ENCODE measurements at places on chromosomes 7 and 10.

GRCh38 chr10:972763-973162 lies 15.5 kb upstream of the GTPBP4 start:
- DNase-seq: no peak

- no peak for DNase-seq
Observed at GRCh38 chr7:1602386-1602785, 32.6 kb upstream of the PSMG3 start.

GRCh38 chr7:3259711-3260400 lies 41.2 kb upstream of the SDK1 start:
- DNase-seq: no peak

GRCh38 chr10:102691285-102692066 lies 22.7 kb downstream of the ARL3 start:
- DNase-seq: no peak

DNA sequence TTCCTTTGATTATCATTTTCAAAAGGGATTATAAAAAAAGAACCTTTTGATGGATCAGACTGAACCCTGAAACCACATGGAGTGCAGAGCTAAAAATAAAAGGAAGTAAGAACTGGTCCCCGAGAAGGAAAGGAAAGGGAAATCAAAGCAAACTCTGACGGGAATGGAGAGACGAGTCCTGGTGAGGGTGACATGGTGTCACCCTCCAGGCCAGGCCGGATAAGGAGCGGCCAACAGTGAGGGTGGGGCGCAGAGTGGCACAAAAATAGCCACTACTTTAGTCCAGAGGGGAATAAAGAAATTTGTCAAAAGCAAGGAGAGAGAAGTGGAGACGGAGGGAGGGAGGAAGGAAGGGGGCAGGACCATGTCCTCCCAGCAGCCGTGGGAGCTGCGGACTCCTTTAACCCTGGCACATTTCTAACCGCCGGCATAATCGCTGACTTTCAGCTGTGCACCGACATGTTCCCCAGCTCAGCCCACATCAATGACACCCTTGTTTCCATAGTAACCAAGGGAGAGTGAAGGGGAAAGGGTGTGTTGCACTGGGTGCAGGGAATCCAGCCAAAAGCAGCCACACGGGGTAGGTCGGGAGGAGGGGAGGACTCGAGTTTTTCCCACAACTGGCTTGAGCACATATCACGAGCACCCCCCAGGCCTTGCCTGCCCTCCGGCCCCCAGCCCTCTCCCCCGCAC lies 29.7 kb downstream of the TRIM8 start:
- DNase-seq: no peak

GRCh38 chr7:157210682-157211081 lies 72.0 kb downstream of the UBE3C start:
- DNase-seq: no peak

DNA sequence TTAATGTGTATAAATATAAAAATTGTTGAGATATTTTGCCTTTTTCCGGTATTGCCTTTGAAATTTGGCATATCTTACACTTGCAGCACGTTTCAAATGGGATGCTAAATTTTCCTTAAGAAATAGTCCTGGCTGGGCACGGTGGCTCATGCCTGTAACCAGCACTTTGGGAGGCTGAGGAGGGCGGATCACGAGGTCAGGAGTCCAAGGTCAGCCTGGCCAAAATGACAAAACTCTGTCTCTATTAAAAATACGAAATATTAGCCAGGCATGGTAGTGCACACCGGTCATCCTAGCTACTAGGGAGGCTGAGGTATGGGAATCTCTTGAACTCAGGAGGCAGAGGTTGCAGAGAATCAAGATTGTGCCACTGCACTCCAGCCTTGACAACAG lies 220.2 kb downstream of the PTEN start:
- DNase-seq: no peak

- no peak for DNase-seq
Observed at GRCh38 chr7:130922206-130923112, 188.5 kb upstream of the KLF14 start.

DNA sequence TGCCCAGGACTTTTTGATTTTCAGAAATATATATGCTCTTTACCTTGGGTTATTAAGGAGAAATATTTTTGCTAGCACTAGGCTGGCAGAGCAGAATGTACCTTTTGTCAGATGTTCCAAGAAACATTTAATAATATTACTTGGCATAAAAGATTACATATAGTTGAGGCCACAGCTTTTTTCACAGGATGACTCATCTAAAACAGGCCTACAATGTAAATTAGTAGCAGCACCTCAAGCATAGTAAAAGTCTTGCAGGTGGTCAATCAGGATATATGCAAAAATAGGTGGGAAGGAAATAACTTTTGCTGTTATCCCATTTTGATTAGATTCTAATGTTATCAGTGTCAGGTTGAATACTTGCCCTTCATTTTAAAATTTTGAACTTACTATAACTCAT lies 14.9 kb upstream of the ITGB1 start:
- no peak for DNase-seq

- no peak for DNase-seq
Observed at GRCh38 chr7:147497246-147497645, 1093.3 kb upstream of the C7orf33 start.

DNA sequence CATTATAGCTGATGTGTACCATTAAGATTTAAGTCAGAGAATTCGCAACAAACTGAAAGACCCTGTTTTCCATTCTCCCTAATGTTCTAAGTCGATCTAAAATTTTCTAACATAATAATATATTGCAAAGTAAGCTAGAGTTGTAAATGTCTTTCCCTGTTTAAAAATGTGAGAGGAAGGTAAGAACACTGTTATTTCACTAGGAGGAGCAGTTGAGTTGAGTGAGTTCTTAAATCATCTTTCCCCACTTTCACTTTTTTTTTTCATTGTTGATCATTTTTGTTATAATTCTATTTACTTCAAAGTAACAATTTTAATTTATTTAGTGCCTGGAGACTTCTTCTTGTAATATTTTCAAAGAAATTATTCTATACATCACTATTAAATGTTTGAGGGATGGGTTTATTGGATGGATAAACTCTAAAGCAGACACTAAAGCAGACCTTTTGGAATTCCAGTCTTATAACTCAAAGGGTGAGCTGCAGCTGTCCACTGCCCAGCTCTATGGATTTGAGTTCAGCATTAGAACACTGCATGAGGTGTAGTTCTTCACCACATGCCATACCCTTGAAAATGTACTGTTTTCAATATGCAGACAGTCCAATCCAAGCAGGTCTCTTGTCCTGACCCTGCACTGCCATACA lies 181.3 kb upstream of the FZD1 start:
- DNase-seq: no peak

DNA sequence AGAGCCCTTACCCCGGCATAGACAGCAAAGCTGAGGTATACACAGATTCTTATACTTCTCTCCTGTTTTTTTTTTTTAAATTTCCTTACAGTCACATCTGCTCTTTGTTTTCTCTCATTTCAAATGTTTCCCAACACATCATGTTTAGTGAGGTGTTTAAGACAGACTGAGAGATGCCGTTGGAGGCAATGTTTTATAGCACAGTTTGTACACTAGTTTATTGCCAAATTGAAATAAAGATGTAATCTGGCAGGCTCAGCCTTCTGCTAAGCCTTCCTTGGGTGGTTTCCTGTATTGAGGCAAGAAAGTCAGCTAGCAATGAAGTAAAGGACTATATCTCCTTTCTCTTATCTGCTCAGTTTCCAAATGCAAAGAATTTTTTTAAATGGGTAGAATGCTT lies 393.4 kb downstream of the SORCS1 start:
- no peak for DNase-seq

- no peak for DNase-seq
Observed at GRCh38 chr7:26583094-26583648, 281.2 kb downstream of the SKAP2 start.

GRCh38 chr10:107498983-107499382 lies 334.5 kb upstream of the SORCS1 start:
- DNase-seq: no peak

DNA sequence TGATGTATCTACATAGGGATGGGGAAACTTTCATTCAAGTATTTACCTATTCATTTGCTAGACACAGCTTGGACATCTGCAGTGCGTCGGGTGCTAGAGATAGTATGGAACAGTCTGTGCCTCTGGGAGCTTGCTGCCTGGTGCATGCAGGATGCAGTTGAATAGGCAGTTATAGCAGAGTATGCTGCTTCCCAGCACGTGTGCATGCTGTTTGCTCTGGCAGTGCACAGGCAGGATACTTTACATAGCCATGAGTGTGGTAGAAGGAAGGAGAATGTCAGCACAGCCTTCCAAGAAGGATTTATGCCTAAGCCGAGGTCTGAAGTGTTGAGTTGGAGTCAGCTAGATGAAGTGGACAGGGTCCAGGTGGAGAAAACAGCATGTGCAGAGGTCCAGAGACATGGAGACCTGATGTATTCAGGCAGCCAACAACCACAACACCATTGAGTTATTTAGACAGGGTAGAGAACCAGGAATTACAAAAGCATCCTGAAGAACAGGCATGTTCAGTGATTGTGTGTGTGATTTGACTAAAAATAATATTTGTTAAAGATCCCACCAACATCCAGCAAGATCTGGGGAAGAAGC lies 8.1 kb downstream of the MAP3K8 start:
- DNase-seq: no peak

DNA sequence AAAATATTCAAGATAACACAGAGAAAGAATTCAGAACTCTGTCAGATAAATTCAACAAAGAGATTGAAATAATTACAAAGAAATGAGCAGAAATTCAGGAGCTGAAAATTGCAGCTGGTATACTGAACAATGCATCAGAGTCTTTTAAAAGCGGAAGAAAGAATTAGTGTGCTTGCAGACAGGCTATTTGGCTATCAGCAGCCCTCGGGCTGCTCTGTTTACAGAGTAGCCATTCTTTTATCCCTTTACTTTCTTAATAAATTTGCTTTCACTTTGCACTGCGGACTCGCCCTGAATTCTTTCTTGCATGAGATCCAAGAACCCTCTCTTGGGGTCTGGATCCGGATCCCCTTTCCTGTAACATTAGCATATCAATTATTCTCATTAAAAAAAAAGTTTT lies 1040.0 kb downstream of the SORCS3 start:
- DNase-seq: no peak
